Esophagus mucosa (tissue), 1 donor: ENCODE measurements at places on chromosomes 7 and 10. TPM values are rescaled to one million over a fixed set of nuclear protein-coding genes. Genes with fewer than 3 reads are reported as not detected.

DNA sequence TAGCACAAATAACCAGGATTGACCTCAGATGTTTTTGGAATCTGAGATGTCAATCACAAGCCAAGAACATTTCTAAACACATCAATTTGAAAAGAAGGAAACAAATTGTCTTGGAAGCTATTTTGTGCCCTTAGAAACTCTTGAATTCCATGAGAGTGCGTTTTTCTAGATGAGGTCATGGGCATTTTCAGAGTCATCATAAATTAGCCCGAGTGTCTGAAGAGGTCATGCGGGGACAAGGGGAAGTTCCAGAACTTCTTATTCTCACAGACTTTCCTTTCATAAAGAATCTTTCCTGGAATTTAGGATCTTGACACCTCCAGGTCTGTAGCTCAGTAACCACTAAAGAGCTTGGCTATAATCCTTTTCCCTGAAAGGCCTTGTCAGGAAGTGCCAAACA, 28.2 kb downstream of the IL2RA start:
- ATAC-seq: no peak

DNA sequence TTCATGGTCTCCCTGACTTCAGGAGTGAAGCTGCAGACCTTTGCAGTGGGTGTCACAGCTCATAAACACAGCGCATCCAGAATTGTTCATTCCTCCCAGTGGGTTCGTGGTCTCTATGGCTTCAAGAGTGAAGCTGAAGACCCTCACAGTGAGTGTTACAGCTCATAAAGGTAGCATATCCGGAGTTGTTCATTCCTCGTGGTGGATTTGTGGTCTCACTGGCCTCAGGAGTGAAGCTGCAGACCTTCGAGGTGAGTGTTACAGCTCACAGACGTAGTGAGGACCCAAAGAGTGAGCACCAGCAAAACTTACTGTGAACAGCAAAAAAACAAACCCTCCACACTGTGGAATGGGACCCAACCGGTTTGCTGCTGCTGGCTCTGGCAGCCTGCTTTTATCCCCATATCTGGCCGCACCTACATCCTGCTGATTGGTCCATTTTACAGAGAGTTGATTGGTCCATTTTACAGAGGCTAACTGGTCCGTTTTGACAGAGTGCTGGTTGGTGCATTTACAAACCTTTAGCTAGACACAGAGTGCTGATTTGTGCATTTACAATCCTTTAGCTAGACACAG, 308.8 kb downstream of the PTPRN2 start:
- ATAC-seq: peak; percentile 39

- no peak for ATAC-seq
These were observed 73.1 kb downstream of the CD36 start for GRCh38 chr7:80711531-80711930.

GRCh38 chr7:108012499-108013430, 9.8 kb upstream of the LAMB1 start:
- peak; percentile 68 for ATAC-seq

GRCh38 chr7:831596-832166, 595 bp upstream of the SUN1 start:
- ATAC-seq: peak; percentile 67

- ATAC-seq: no peak
These were observed 993.7 kb upstream of the AUTS2 start for GRCh38 chr7:68604541-68604940.

CLEC5A gene
- total RNA-seq: 0.20 TPM

DNA sequence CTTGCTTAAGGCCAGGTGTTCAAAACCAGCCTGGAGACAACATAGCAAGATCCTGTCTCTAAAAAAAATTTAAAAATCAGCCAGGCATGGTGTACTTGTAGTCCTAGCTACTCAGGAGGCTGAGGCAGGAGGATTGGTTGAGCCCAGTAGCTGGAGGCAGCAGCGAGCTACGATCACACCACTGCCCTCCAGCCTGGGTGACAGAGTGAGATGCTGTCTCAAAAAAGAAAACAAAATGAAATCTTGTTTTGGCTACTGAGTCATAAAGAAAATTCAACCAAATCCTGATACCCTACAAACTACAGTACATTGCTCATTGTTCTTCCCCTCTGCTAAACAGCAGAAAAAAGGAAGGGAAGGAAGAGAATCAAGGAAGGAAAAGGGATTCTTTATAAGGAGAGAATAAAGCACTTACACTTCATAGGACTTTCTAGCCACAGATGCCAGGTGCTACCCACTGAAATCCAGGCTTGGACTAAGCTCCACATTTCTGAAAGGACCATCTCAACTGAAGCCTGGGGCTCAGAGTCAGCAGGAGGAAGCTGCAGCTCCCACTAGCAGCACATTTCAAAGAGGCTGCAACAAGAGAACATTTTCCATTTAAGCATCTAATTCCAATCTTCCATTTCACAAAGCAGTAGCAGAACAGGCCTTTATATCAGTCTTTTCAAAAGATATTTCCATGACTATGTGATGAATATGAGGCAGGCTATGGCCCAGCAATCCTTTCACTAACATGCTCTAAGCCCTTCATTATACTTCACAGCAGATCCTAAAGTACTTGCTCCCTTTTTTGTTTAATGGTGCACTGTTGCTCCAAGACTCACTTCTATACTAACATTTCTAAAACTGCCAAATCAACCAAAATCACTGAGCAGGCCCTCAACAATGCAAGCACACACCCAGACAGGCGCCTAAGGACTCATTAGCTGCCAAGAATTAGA, 13.5 kb downstream of the TNPO3 start:
- no peak for ATAC-seq

- no peak for ATAC-seq
These were observed 127.6 kb downstream of the NEBL start for GRCh38 chr10:20769481-20769880.

GRCh38 chr7:151592868-151593486, 73.3 kb upstream of the RHEB start:
- no peak for ATAC-seq

DNA sequence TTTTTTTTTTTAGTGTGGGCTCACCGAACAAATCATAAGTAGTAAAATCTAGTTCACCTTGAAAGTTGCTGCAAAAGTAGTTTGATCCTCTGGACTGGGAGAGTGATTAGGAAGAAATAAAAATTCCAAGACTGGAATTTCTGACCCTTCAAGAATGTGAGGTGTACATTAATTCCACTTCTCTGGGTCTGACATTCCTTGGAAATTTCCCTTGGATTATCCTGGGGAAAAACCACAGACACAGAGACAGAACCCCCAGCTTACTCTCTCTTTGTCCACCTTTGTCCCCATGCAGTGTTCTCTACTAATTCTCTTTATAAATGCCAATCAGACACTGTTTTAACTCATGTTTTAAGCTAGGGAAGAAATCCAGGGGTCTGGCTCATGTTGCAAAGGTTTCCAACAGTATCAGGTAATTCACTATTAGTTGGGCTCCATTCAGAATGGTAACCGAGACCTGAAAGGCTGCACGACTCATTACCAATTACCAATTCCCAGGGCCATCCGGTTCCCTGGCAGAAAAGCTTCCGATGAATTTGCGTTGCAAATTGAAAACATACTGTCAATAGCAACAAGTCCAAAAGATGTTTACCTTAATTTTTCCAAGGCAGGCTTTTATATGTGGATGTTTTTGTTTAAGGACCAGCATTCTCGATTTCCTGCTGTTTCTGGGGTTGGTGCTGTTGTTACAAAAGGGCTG, 86.3 kb downstream of the BAMBI start:
- no peak for ATAC-seq

DNA sequence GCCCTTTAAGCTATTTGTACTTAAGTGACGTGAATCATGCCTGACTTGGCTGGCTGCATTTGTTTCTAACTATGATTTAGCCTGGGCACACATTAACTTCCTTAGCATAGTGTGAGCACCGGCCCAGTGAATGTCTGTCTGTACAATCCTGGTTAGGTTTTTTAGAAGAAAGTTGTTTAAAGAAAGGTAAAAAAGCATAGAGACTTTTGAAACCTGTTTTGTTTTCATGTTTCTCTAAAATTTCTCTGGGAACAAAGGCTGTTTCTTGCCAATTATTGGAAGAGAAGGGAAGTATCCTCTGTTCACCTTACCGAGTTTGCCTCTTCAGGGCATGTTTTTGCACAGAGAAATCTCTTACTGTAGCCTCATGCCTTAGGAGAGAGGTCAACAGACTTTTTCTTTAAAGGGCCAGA, 42.9 kb upstream of the MET start:
- peak; percentile 36 for ATAC-seq

DNA sequence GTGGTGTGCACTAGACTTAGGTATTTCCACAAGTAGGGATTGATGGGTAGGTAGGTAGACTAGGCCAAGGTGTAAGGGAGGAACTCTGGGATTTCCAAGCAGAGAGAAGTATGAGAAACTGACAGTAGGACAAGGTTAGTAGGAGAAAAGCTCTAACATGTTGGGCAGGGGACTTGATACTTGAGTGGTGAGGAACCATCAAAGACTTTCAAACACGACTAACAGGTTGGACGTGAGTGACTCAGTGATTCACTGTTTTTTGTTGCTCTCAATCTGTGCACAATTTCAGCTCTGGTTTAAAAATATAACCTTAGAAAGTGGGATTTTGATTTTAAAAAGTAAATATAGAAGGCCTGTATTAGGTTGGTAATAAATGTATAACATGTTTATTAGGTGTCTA, 44.4 kb downstream of the KLHDC10 start:
- ATAC-seq: peak; percentile 91

SNX10 gene
- total RNA-seq: 2.1 TPM

DNA sequence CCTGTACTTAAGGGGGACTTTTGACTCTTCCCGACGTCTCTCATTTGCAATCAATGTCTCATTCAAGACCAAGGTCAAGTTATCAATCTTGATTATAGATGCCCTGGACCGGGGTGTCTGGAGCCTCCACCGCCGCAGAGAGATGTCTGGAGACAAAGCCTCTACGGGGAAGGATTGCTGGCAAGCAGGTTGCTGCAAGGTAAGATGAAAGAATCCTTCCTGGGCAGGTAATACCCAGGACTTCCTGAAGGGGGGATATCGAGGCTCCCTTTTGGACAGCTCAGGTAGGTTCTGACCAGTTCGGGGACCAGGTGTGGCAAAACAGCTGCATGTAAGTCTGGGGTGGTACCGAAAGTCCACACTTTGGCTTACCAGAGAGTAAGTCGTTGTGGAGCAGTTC, 12.5 kb upstream of the CUX1 start:
- peak; percentile 58 for ATAC-seq

DNA sequence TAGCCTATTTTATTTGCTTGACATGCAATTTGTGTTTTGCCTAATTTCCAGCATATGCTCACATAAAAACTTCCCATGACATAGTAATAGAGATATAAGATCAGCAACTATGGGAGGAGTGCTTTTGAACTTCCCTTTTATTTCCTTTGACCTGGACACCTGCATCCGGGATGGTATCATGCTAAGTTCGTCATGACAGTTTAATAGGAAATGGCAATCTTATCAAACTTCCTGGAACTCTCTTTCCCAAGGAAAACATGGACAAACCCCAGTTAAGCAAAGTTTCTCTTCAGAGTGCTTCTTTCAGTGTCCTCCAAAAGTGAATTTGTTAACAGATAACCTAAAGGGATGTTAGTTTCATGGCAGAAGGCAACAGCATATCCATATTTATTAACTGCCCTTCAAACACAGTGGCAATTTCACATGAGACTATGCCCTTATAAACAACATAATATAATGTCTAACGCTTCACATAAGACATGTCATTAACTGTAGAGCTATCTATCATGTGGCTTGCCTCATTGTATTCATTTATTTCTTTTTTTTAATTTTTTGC, 474.7 kb upstream of the SEMA3A start:
- no peak for ATAC-seq

DNA sequence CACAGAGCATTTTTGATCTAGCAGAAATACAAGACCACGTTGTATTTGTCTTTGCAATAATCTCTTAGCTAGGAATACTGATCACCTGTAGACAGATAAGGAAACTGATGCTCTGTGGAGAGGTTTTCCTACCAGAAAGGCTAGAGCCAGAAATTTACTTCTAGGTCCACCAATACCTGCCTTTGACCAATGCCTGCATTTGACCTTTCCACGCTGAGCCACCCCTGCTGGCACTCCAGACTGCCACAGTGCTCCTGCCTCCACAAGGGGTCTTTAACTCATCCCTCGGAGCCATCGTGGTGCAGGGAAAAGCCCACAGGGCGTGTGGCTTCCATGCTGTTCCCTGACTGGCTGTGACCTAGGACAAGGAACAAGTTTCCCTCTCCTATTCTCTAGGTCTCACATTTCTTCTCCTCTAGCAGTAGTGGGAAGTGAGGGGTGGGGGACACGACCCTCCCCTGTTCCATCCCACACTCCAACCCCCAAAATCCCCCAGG, 1.5 kb upstream of the ELN start:
- no peak for ATAC-seq

- peak; percentile 54 for ATAC-seq
These were observed 1.7 kb upstream of the TNKS2 start for GRCh38 chr10:91796331-91797047.
